ENCODE measurements at places on chromosomes 16 and 17.

GRCh38 chr17:77453613-77454241 lies 313.0 kb downstream of the SEC14L1 start:
- no peak for DNase-seq

GRCh38 chr16:12063004-12063395 lies 86.5 kb downstream of the SNX29 start:
- DNase-seq: no peak

DNA sequence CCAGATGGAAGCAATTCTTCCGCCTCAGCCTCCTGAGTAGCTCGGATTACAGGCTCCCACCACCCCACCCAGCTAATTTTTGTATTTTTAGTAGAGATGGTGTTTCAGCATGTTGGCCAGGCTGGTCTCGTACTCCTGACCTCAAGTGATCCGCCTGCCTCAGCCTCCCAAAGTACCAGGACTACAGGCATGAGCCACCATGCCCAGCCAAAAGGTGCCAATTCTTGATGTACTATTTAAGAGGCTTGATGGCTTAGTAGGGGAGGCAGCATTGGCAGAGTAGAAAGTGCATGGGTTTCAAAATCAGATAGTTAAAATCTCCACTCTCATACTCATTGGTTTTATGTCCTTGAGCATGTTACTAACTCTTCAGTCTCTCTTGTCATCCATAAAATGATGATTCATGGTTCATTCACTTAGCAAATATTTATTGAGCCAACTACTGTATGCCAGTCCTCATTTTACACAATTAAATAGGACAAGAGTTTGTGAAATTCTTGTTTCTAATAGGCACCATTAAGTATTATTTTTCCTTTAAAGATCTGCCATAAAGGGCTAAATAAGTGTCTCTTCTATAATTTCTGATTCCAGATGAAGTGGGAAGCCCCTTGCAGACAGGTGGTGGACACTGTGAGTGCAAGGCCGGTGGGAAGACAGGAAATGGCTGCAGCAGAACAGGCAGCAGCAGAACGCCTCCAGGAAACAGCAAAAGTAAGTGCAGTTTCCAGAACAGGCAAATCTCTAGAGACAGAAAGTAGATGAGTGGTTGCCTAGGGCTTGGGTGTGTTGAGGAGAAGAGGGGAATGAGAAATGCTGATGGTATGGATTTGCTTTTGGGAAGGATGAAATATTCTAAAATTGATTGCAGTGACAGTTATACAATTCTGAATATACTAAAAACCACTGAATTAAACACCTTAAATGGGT lies 8.2 kb upstream of the RPL27 start:
- DNase-seq: no peak

DNA sequence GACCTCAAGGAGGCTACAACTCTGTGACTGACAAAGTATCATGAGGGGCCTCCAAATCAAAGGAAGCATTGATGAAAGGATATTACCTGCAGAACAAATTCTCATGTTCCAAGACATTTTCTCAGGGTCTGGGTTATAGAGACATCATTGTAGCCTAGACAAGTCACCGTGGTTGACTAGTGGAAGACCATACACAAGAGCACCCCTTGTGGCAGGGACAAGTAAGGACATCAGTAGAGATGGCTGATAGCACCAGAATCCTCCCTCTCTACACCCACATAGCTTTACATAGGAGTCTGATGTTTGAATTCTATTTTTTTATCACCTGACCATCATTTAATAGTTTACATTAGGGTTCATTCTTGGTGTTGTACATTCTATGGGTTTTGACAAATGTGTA lies 32.5 kb upstream of the CDH8 start:
- DNase-seq: no peak

DNA sequence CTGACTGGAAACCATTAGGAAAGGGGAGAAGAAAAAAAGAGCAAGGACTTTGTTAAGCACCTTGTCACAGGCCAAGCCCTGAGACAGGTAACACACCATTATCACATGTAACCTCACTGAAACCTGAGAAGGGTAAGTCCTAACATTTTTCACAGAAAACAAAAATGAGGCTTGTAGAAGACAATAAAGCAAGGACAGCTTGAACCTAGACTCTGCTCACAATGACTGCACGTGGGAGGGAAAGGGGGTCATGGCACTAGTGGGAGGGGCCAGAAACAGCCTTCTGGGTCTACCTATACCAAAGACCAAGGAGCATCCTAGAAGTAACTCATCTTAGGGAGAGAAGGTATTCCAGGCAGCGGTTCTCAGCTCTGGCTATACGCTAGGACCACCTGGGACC lies 7.5 kb downstream of the TK2 start:
- DNase-seq: no peak

Data from stimulated activated CD8-positive, alpha-beta memory T cell treated with anti-CD3 and anti-CD28 coated beads, Interleukin-15, amount 100 ng/mL, for 48 hours (primary cell).